Endodermal cell (in vitro differentiated cells): ENCODE measurements at places on chromosomes 5 and 9.

DNA sequence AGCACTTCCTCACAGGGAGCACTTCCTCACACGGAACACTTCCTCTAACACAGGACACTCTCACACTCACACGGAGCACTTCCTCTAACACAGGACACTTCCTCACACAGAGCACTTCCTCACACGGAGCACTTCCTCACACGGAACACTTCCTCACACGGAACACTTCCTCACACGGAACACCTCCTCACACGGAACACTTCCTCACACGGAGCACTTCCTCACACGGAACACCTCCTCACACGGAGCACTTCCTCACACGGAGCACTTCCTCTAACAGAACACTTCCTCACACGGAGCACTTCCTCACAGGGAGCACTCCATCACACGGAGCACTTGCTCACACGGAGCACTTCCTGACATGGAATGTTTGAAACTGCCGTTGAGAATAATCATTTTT is 13.4 kb downstream of the POMT1 start:
- H3K4me1 ChIP-seq = no peaks in the 10 kb centered on the region
- H3K4me3 ChIP-seq = no peak overlapping the region
- H3K27me3 ChIP-seq = peaks cover 16% of the 10 kb centered on the region
- DNase-seq = no peak

DNA sequence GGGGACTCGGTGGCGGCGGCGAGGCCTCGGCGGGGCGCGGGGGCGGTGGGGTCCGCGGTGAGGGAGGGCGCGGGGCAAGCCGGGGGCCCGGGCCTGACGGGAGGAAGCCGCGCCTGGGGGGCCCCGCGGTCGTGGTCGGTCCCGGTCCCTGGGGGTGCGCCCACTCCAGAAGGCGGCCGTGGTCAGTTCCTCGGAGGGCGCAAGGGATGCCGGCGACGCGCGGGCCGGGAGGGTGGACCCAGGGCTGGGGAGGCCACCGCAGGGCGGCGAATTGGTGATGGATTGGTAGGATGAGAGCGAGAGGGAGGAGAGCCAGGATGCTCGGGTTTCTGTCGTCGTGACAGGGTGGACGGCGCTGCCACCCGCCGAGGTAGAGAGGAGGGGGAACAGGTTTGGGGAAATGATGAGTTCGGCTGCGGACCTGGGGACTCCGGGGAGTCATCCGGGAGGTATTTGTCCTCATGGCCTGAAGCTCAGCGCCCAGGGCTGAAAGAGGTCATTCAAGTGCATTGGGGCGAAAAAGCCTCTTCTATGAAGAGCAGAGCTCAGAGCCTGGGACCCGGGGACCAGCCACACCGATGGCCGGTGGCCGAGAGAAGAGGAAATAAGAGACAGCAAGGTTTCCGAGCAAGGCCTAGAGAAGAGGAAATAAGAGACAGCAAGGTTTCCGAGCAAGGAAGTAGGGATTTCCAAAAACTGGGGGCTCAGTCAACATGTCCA is 557 bp downstream of the GNG10 start:
- peak; percentile 80 for DNase-seq
- H3K36me3 ChIP-seq = peaks cover 25% of the 10 kb centered on the region
- H3K4me3 ChIP-seq = peak overlapping the region; percentile 85
- H3K27me3 ChIP-seq = no peaks in the 10 kb centered on the region
- H3K27ac ChIP-seq = no peak overlapping the region

- no peaks in the 10 kb centered on the region for H3K27me3 ChIP-seq
- peak overlapping the region; percentile 74 for H3K4me3 ChIP-seq
- DNase-seq = peak; percentile 77
- H3K4me1 ChIP-seq = peaks cover 21% of the 10 kb centered on the region
- peaks cover 41% of the 10 kb centered on the region for H3K36me3 ChIP-seq
- H3K27ac ChIP-seq = peak overlapping the region; percentile 80
Measured at GRCh38 chr5:34686762-34687268, 30.7 kb downstream of the RAI14 start.

DNA sequence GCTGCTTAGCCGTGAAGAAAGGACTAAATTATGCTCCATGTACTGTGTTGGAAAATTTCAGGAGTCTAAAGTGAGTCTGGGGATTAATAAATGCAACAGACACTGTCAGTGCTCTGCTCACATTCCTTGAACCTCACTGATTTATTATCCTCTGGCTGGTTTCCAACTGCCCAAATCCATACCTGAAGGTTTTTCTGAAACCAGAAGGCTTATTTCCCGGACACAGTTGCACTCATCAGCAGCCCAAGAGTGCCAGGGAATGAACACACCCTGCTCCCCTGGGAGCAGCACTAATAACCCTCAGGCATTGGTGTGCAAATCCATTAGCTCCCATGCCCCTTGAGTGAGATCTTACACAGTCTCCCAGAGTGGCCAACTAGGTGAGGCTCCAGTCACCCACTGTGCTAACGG is 38.7 kb downstream of the F2R start:
- no peak overlapping the region for H3K4me3 ChIP-seq
- no peaks in the 10 kb centered on the region for H3K36me3 ChIP-seq

- no peak overlapping the region for H3K27ac ChIP-seq
- H3K36me3 ChIP-seq = peaks cover 62% of the 10 kb centered on the region
- DNase-seq = no peak
- H3K4me3 ChIP-seq = no peak overlapping the region
Measured at GRCh38 chr5:71475788-71476384, 20.4 kb downstream of the BDP1 start.

DNA sequence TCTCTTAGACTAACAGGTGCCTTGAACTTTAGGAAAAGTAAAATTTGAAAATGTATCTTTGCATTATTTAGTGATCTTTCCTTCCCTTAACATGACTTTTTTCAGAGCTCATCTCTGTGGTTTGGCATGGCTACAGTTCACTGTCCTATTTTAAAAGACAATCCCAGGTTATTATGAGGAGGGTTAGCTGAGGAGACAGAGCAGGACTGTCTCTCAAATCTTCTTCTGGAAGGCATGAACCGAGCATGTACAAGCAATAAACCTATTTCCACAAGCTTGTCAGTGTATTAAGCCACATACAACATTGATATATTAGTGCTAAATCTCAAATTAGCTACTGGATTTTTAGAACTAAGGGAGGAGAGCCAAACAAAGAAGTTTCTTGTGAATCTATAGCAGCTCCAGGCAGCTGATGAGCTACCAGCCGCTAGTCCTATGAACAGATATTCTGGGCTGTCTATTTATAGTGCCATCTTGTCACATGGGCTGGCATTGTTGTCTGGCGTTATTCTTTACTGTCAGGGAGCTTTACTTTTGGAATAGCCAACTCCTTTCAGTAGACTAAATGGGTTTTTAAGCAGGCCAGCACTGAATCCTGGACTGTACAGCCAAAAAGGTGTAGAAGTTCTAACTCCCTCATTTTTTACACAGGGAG is 171.2 kb upstream of the ACTBL2 start:
- H3K27me3 ChIP-seq = no peaks in the 10 kb centered on the region
- no peak for DNase-seq
- H3K36me3 ChIP-seq = no peaks in the 10 kb centered on the region
- no peak overlapping the region for H3K27ac ChIP-seq
- H3K4me3 ChIP-seq = no peak overlapping the region

DNA sequence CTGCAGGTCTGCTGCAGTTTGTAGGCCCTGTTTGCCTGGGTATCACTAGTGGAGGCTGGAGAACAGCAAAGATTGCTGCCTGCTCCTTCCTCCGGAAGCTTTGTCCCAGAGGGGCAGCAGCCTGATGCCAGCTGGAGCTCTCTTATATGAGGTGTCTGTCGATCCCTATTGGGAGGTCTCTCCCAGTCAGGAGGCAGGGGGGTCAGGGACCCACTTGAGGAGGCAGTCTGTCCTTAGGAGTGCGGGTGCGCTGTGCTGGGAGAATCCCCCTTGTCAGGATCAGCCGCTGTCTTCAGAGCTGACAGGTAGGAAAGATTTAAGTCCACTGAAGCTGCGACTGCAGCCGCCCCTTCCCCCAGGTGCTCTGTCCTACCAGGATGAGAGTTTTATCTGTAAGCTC is 64.9 kb downstream of the CCDC171 start:
- no peak for DNase-seq
- H3K4me1 ChIP-seq = peaks cover 2% of the 10 kb centered on the region
- H3K27me3 ChIP-seq = no peaks in the 10 kb centered on the region
- H3K27ac ChIP-seq = no peak overlapping the region

DNA sequence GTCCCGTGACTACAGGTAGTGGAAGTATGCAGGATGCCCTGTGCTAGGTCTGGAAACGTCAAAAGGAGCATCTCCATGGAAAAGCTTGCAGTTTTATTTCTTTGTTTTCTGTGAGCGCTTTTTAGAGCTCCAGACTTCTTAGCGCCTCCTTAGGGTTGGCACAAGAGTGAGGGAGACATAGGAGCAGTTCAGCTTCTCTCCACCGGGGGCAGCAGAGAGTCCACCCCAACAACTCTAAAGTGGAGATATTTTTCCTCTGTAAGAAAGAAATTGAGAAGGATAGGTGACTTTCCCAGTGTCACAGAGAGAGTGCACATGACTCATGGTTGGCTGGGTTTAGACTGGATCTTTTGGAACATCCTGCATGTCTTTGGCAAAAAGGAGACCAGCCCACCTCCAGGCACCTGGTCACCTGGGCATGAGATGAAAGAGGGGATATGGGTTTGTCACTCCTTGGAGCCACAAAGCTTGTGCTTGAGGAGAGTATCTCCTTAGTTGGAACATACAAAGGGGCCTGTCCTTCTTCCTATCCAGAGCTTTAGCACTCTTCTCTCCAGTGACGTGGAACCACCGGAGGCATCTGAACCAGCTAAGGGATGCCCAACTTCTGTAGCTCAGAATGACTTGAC is 637.7 kb downstream of the SEMA5A start:
- H3K4me3 ChIP-seq = no peak overlapping the region
- no peaks in the 10 kb centered on the region for H3K27me3 ChIP-seq
- no peaks in the 10 kb centered on the region for H3K4me1 ChIP-seq
- no peaks in the 10 kb centered on the region for H3K36me3 ChIP-seq
